Stimulated activated CD4-positive, alpha-beta T cell treated with anti-CD3 and anti-CD28 coated beads, Interleukin-12 subunit alpha, Interleukin-12 subunit beta, amount 100 ng/mL, for 24 hours (primary cell): ENCODE measurements at places on chromosomes 1 and 21.

- no peak for DNase-seq
Observed at GRCh38 chr1:35832276-35832905, 24.6 kb downstream of the AGO4 start.

DNA sequence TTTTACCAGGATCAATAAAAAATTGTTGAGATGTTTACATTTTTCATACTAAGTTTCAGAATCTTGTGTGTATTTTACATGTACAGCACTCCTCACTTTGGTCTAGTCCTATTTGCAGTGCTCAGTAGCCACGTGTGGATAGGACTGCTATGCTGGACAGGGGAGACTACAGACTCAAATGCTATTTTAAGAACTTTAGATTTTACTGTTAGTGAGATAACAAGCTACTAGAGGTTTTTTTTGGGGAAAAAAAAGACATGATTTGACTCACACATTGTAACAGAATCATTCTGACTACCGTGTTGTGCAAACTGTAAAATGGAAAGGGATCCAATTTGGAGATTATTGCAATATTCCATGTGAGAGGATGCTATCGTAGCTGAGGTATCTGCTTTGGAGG lies 418.9 kb upstream of the PRMT6 start:
- DNase-seq: no peak

DNA sequence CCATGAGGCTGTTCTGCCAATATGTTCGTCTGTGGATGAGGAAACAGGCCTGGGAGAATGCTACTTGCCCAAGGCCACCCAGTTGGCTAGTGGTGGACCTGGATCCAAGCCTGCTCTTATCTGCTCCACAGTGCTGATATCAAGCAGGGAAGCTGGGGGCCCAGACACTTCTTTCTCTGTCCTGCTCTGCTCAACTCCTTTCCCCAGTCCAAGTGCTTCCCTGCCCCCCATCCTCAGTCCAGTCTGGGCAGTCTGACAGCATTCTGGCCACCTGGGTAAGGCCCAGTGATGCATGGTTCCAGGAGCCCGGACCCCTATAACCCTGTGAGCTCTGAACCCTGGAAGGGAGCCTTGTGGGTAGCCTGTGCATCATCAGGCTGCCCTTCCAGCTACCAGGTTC lies 4.2 kb upstream of the PAQR7 start:
- DNase-seq: no peak

GRCh38 chr1:91660708-91661107 lies 160.1 kb downstream of the CDC7 start:
- no peak for DNase-seq

DNA sequence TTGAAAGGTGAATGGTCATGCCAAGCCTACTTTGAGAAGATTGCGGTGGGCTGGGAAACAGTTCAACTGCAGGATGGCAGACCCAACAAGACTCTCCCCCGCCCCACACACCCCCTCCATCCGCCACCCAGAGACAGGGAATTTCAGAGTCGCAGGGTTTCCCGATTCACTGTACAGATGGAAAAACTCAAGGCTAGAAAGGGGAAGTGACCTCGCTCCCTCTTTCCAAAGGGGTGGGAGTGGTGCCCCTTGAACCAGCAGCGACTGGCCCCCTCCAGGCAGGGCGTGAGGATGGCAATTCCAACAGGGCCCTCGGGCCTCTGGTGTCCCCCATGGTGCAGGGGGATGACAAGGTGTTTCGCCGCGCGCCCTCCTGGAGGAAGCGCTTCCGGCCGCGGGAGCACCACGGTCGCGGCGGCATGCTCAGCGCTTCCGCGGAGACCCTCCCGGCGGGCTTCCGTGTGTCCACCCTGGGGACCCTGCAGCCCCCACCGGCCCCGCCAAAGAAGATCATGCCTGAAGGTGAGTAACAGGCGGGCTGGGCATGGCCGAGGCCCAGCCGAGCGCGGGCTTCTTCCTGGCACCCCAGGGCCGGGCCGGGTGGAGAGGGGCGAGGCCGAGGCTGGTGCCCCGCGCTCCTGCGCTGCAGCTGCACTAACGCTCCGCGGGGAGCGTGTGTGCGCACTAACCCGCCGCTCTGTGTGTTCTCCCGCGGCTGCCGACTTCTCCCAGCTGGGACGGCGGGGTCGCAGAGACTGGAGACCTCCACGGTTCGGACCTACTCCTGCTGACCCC lies 10.4 kb downstream of the MYOG start:
- DNase-seq: no peak

DNA sequence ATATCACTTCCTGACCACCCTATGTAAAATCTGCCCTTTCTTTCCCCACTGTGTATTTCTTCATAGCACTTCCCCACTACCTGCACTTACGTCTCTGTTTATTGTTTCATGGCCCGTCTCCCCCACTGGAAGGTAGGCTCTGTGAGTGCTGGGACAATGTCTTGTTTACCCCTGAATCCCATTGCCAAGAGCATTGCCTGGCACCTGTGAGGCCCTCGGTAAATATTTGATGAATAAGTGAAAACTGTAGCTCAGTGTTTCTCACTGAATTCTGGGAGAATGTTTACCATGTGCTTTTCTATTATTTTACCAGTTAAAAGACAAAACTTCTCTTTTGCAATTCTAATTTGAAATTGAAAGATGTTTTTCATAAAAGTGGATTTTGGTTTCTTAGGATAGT lies 11.8 kb downstream of the NFASC start:
- no peak for DNase-seq

DNA sequence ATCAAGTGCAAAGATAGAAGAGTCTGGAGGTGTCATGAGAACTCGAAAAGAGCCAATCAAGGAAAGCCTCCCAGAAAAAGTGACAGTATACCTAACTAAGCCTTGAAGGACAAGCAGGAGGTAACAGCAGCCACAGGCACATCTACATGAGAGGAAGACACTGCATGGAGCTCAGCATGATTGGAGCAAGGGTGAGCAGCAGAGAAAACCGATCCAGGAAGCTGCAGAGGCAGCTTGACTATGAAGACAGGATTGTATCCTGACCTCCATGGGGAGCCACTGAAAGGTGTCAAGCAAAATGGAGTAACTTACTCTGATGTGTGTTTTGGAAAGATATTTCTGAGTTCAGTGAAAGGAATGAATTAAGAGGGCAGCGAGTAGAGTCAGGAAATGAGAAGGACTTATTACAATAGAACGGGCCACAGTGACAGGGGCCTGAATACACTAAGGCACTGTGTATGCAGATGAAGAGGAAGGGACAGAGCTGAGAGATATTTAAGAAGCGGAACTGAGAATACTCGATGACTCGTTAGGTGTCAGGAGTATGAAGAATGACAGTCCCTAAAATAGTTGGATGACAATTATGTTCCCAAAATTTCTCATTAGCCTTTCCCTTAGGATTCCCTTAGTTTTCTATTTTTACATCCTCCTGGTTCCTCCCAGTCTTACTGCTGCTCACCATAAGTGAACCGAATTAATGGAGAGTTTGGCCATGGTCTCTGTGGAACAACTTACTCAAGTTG lies 139.3 kb upstream of the NFIA start:
- DNase-seq: no peak

DNA sequence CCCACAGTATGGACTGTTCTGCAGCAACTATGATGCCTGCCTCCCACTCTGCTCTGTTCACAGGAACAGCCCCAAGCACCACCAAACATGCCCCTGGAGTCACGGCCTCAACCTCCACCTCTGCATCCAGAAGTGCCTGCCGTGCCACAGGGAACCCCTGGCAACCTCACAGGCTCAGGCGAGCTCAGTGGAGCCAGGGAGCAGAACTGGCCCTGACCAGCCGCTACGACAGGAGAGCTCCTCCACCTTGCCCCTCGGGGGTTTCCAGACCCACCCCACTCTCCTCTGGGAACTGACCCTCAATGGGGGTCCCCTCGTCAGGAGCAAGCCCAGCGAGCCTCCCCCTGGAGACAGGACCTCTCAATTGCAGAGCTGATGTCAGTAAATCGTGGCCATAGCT lies 13.0 kb downstream of the MRAP start:
- DNase-seq: no peak

GRCh38 chr1:167107456-167107855 lies 13.6 kb downstream of the STYXL2 start:
- DNase-seq: no peak

- no peak for DNase-seq
Observed at GRCh38 chr21:34179204-34179935, 106.0 kb downstream of the MRPS6 start.

GRCh38 chr1:18781031-18781430 lies 78.4 kb downstream of the TAS1R2 start:
- no peak for DNase-seq

DNA sequence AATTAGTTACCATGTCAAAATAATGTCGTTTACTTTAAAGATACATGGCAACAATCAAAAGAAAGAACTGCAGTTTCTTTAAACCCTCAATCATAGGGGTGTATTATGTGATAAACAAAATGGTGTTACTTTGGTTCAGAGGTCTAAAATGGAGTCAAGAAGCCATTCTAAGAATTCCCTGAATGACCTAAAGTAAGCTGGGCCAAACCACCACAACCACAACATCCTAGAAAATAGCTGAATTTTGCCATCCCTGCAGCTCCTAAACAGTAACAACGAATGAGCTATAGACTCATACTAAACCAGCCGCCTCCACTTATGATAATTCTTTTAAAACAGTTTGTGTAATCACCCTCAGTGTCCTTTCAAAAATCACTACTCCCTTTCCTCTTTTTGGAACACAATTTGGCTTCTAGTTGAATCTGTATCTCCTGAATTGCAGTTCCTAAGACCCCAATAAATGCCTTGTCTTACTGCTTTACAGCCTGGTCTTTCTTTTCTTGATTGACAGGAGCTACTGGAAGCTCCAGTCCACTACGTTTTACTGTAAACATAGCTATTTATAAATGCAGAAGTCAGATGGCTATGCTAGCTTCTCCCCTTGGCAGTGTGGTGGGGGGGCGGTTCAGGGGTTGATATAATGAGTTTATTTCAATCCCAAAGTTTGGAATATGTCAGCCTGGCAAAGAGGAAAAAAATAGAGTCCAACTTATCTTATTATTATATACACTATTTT lies 84.3 kb downstream of the PLPPR4 start:
- DNase-seq: no peak

- no peak for DNase-seq
Observed at GRCh38 chr1:170682169-170682568, 18.2 kb downstream of the PRRX1 start.
